SJCRH30 (cell line): ENCODE measurements at places on chromosomes 6 and 20. TPM values are rescaled to one million over a fixed set of nuclear protein-coding genes. Genes with fewer than 3 reads are reported as not detected.

GRCh38 chr6:167479301-167479700 is 154.4 kb downstream of the TTLL2 start:
- no peaks in the 10 kb centered on the region for H3K4me1 ChIP-seq
- no peaks in the 10 kb centered on the region for H3K27me3 ChIP-seq
- DNase-seq: no peak
- no peak overlapping the region for H3K4me3 ChIP-seq
- no peaks in the 10 kb centered on the region for H3K36me3 ChIP-seq

- H3K27ac ChIP-seq: no peak overlapping the region
- H3K36me3 ChIP-seq: no peaks in the 10 kb centered on the region
- no peaks in the 10 kb centered on the region for H3K4me1 ChIP-seq
- H3K27me3 ChIP-seq: 0 out of 2 replicates have a peak, but pooled peaks cover 9% of the 10 kb centered on the region
Observed at GRCh38 chr20:9919271-9920014, 80.6 kb upstream of the PAK5 start.

DNA sequence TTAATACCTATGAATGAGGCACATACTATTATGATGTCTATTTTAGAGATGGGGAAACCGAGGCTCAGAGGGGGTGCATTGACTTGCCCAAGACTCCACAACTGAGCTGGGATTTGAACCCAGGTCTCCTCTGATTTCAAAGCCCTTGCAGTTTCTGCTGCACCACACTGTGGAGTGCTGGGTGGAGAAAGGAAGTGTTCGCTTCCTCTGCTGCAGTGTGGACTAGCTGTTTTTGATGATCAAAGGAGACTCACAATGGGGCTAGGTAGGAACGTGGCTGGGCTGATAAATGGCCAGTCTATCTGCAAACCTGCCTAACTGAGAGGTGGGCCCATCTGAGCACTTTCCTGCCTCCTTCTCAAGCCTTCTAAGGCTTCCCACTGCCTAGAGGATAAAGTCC is 87.2 kb downstream of the CD40 start:
- H3K36me3 ChIP-seq: no peaks in the 10 kb centered on the region
- H3K27me3 ChIP-seq: peaks cover 28% of the 10 kb centered on the region
- no peak overlapping the region for H3K4me3 ChIP-seq
- peaks cover 3% of the 10 kb centered on the region; the same call in 1 of the 2 replicates for H3K4me1 ChIP-seq
- DNase-seq: no peak

DNA sequence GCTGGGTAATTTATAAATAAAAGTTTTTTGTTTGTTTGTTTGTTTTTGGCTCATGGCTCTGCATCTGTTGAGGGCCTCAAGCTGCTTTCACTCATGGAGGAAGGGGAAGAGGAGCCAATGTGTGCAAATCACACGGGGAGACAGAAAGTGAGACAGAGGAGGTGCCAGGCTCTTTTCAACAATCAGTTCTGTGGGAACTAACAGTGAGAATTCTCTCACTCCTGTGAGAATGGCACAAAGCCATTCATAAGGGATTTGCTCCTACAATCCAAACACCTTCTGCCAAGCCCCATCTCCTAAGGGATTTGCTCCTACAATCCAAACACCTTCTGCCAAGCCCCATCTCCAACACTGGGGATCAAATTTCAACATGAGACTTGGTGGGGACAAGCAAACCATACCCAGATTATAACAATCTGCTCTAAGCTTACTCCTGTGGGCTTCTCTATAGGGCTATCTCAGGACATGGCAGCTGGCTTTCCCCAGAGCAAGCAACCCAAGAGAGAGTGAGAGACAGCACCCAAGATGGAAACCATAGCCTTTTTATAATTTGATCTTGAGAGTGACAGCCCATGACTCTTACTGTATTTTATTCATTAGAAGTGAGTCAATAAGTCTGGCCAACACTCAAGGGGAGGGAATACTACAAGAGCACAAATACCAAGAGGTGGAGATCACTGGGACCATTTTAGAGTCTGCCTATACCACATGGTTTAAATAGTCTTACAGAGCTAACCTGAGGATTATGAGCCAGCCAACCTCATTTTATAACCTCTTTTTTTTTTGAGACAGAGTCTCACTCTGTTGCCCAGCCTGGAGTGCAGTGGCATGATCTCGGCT is 22.8 kb upstream of the LRRC1 start:
- no peaks in the 10 kb centered on the region for H3K36me3 ChIP-seq
- no peak for DNase-seq
- no peak overlapping the region for H3K27ac ChIP-seq
- H3K4me3 ChIP-seq: no peak overlapping the region
- H3K27me3 ChIP-seq: no peaks in the 10 kb centered on the region
- no peaks in the 10 kb centered on the region for H3K4me1 ChIP-seq

DNA sequence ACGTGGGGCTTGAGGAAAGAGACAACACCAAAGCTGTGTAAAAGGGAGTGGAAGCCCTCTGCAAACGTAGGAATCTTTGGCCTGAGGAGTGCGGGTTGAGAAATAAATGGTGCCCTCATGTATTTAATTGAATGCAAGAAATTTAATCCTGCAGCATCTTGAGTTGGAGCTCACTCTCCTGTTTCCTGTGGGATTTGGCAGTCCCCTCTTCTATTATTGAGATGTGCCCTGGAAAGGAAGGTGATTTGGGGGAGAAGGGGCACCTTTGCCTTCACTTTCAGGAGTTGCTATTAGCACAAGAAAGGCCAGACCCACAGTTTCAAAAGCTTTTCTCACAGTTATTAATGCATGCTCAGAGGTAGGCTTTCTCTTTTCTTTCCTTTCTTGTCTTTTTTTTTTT is 201.4 kb upstream of the HDDC2 start:
- H3K4me3 ChIP-seq: no peak overlapping the region
- DNase-seq: no peak
- no peak overlapping the region for H3K27ac ChIP-seq

GRCh38 chr6:79872986-79873385 is 74.4 kb downstream of the ELOVL4 start:
- H3K4me1 ChIP-seq: no peaks in the 10 kb centered on the region; the same call in 1 of the 2 replicates
- no peaks in the 10 kb centered on the region for H3K36me3 ChIP-seq
- H3K27ac ChIP-seq: no peak overlapping the region
- DNase-seq: no peak
- no peak overlapping the region for H3K4me3 ChIP-seq

- peaks cover 18% of the 10 kb centered on the region for H3K27me3 ChIP-seq
- no peak overlapping the region for H3K4me3 ChIP-seq
- H3K4me1 ChIP-seq: no peaks in the 10 kb centered on the region
- H3K36me3 ChIP-seq: no peaks in the 10 kb centered on the region
Observed at GRCh38 chr20:58791286-58791685, 59.4 kb downstream of the GNAS-AS1 start.

- DNase-seq: no peak
- H3K4me3 ChIP-seq: no peak overlapping the region
- no peak overlapping the region for H3K27ac ChIP-seq
- H3K4me1 ChIP-seq: no peaks in the 10 kb centered on the region
Observed at GRCh38 chr6:44772838-44773237, 385.3 kb downstream of the CDC5L start.

DNA sequence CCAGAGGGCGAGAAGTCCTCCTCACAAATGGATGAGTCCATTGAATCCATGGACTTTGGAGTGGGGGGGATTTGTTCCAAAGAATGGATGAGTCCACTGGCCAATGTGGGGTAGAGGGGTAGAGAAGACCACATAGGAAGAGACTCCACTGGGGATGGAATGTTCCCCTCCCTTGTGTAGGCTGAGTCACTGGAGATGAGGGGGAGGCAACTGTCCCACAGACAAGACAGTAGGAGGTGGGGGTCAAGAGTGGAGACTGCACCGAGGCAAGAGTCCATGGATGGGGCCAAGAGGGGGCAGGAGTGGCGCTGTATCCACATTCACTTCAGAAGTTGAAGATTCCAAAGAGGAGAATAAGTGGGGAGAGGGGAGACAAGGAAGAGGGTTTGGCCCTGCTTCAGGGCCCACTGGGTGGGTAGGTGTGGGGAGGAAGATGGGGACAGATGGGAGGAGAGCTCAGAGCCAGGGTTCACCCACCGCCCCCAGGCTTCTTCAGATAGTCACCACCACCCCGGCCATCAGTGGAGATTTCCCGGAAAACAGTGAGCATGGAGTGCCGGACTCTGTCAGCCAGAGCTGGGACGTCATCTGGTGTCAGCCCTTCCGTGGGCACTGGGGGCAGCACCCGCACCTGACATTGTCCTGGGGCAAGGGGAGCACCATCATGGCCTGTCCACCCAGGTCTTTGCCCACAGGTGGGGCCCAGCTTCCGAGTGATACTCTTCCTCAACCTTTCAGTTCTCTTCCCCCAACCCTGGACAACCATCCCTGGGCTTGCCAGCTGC is 4.6 kb downstream of the EGFL8 start:
- no peak overlapping the region for H3K27ac ChIP-seq
- H3K4me3 ChIP-seq: no peak overlapping the region
- no peaks in the 10 kb centered on the region for H3K4me1 ChIP-seq
- peaks cover 7% of the 10 kb centered on the region; the same call in 1 of the 2 replicates for H3K36me3 ChIP-seq

- DNase-seq: no peak
- H3K4me1 ChIP-seq: no peaks in the 10 kb centered on the region
- H3K27me3 ChIP-seq: peaks cover 16% of the 10 kb centered on the region
- H3K36me3 ChIP-seq: no peaks in the 10 kb centered on the region
- H3K27ac ChIP-seq: no peak overlapping the region
- H3K4me3 ChIP-seq: no peak overlapping the region
Observed at GRCh38 chr20:60803335-60804055, 448.6 kb upstream of the CDH4 start.

- H3K27me3 ChIP-seq: no peaks in the 10 kb centered on the region
- H3K27ac ChIP-seq: no peak overlapping the region
- no peaks in the 10 kb centered on the region for H3K36me3 ChIP-seq
Observed at GRCh38 chr6:150380256-150380655, 11.4 kb downstream of the IYD start.

GRCh38 chr6:27188885-27189418 is 58.5 kb upstream of the PRSS16 start:
- H3K27ac ChIP-seq: no peak overlapping the region
- DNase-seq: peak; percentile 49
- peak overlapping the region; percentile 63 for H3K4me3 ChIP-seq
- H3K27me3 ChIP-seq: no peaks in the 10 kb centered on the region
- no peaks in the 10 kb centered on the region for H3K4me1 ChIP-seq
- H3K36me3 ChIP-seq: no peaks in the 10 kb centered on the region

DNA sequence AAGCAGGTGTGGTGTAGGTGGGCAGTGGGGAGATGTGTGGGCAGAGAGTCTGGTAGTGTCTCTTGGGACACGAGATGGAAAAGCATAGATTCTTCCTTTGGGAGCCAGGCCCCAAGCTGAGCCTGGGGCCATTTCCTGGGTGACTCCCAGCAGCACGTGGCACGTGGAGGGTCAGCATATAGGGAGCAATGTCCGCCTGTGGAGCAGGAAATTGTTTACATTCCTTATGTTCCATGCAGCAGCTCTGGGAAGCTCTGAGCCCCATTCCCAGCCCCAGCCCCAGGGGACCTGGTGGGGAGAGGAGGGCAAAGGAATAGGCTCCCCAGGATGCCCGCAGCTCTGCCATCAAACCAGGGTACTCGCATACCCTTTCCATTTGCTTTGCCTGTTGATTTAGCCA is 57.6 kb downstream of the DAAM2 start:
- no peak overlapping the region for H3K27ac ChIP-seq
- H3K36me3 ChIP-seq: no peaks in the 10 kb centered on the region
- H3K27me3 ChIP-seq: no peaks in the 10 kb centered on the region
- no peak overlapping the region for H3K4me3 ChIP-seq
- H3K4me1 ChIP-seq: peaks cover 13% of the 10 kb centered on the region; the same call in 1 of the 2 replicates
- no peak for DNase-seq

DNA sequence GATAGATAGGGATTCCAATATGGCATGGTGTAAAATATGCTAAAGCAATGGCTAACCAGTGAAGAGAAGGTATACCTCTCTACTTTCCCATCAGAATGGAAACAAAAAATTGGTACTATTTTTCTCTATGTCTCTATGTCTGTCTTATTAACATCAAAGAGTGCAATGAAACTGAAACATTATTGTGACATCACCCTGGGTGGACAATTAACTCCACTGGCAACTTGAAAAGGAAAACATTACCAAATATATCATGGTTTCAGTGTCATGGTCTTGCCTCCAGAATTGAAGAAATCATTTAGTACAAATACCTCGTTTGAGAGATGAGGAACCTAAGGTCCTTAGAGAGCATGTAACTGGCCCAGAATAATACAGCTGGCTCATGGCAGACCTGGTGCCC is 1132.5 kb upstream of the MAP3K7 start:
- DNase-seq: no peak
- H3K36me3 ChIP-seq: no peaks in the 10 kb centered on the region

DNA sequence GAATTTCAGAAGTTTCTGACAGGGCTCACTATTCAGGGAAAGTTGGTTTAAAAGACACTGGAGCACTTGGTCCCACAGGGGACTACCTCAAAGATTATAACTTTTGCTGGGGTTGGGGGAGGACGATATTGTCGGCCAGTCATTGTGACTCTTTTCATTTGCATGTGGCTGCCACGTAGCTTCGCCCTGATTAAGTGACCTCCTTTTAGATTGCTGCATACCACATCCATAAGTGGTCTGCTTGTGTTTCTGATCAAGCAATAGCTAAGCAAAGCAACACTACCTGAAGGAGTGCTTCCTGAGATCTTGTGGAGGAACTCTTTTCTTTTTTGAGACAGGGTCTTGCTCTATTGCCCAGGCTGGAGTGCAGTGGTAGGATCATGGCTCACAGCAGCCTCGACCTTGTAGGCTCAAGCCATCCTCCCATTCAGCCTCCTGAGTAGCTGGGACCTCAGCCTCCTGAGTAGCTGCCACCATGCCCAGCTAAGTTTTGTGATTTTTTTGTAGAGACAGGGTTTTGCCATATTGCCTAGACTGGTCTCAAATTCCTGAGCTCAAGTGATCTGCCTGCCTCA is 691.3 kb downstream of the EPM2A start:
- H3K36me3 ChIP-seq: no peaks in the 10 kb centered on the region
- DNase-seq: no peak
- H3K27me3 ChIP-seq: no peaks in the 10 kb centered on the region
- no peak overlapping the region for H3K4me3 ChIP-seq
- no peaks in the 10 kb centered on the region for H3K4me1 ChIP-seq

DNA sequence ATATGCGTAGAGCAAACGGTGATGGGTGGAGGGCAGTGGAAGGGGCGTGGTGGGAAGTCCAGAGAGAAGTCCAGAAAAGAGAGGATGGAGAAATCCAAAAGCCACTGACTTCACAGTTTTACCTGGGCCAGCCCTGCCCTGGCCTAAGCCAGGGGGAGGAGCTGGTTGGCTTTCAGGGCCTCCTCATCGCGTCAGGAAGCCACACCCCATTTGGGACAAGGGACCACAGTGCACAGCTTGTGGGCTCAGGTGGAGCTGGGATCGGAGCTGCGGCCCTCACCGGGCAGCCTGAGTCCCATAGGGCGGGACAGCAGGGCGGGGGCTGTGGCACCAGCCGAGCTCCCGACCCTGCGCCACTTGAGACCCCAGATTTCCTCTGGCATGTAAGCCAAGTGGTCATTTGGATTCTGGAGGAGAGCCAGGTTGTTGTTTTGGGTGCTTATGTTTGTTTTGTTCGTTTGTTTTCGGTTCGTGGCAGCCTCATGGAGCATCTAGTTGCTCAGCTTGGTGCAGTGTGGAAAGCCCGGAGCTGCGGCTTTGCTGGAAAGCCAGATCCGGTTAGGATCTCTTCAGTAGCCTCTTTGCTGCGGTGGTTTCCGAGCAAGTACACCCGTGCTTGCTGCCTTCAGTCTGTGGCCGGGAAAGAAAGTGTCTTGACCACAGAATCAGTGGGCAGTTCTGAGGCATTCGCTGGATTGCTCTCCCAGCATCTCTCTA is 42.2 kb downstream of the RIOK1 start:
- no peaks in the 10 kb centered on the region for H3K4me1 ChIP-seq
- H3K27me3 ChIP-seq: no peaks in the 10 kb centered on the region
- DNase-seq: no peak
- peak overlapping the region; percentile 24 for H3K4me3 ChIP-seq
- H3K27ac ChIP-seq: no peak overlapping the region

Gene THBD
- 0.03 TPM in 1 of 2 replicates, not detected in the other for total RNA-seq

Gene GPLD1
- total RNA-seq: 0.23 and 0.59 TPM in 2 replicates

Gene NRN1
- 110 and 114 TPM in 2 replicates for total RNA-seq

Gene GABRR1
- total RNA-seq: 0.26 and 0.30 TPM in 2 replicates

Gene SOX18
- 0.13 and 0.14 TPM in 2 replicates for total RNA-seq

Gene TFAP2C
- total RNA-seq: not detected in 2 replicates

Gene C6orf58
- not detected in 2 replicates for total RNA-seq

Gene FLRT3
- 5.3 and 6.5 TPM in 2 replicates for total RNA-seq

Gene IDH3B
- 119 and 126 TPM in 2 replicates for total RNA-seq
